ENCODE measurements at places on chromosomes 11 and 22.

DNA sequence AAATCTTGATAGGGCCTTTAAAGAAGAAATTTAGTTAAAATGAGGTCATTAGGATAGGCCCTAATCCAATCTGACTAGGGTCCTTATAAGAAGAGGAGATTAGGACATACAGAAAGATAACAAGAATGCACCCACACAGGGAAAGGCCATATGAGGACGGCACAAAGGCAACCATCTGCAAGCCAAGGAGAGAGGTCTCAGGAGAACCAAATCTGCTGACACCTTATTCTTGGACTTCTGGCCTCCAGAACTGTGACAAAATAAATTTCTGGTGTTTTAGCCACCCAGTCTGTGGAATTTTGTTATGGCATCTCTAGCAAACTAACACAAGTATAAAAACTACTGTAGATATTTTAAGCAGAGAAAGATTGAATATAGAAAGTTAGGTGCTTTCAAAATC is 28.6 kb downstream of the ADM start:
- DNase-seq, result no peak

GRCh38 chr11:64165842-64166635 is at the start of gene MACROD1:
Gene MACROD1, minus strand, starts transcription at chr11:64166113. Its CDS starts 119 bp downstream, at chr11:64165994.
- peak; percentile 44 for DNase-seq

- DNase-seq, result no peak
Observed at GRCh38 chr11:122337241-122337640, 221.2 kb upstream of the BLID start.

- DNase-seq, result no peak
Observed at GRCh38 chr22:43506487-43506886, 94.7 kb downstream of the MPPED1 start.

DNA sequence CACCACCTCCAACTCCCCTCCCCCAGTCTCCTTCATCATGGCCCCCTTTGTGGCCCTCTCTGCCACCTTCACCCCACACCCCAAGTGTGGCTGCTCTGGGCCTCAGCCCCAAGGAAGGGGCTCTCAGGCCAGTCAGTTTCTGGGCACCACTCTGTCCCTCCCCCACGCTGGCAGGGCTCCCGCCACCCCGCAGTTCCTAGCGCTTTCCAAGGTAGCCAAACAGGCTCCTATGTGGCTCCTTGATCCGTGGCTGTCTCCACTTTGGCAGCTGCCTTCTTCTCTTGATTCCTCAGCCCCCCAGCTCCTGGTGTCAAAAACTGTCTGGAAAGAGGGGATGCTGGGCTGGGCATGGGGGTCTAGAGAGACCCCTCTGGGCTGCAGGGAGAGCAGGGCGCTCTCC is 10.4 kb upstream of the CACNA1I start:
- DNase-seq, result no peak

GRCh38 chr11:110317516-110317932 is 21.1 kb upstream of the RDX start:
- DNase-seq, result peak; percentile 60

Data from astrocyte (in vitro differentiated cells and primary cell).